ENCODE measurements at places on chromosomes 16 and 17.

DNA sequence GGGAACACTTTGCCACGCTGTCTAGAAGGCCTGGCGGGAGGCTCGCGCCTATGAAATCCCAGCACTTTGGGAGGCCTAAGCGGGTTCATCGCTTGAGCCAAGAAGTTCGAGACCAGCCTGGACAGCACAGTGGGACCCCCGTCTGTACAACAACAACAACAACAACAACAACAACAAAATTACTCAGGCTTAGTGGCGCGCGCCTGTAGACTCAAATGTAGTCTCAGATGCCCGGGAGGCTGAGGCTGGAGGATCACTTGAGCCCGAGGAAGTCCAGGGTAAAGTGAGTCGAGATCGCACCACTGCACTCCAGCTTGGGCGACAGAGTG is 297 bp upstream of the SLFN13 start:
- DNase-seq = no peak

DNA sequence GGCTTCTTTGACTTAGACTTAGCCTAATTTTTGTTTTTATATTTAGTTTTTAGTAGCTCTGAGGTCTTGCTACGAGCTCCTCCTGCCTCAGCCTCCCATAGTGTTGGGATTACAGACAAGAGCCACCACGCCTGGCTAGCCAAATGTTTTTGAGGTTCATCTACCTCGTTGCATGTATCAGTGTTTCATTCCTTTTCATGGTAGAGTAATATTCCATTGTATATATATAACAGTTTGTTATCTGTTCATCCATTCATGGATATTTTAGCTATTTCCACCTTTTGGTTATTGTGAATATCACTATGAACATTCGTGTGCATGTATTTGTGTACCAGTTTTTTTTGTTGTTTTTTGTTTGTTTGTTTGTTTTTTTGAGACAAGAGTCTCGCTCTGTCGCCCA is 12.2 kb downstream of the NOL11 start:
- DNase-seq = no peak

GRCh38 chr16:5758281-5758680 is 660.7 kb upstream of the EEF2KMT start:
- DNase-seq = no peak

DNA sequence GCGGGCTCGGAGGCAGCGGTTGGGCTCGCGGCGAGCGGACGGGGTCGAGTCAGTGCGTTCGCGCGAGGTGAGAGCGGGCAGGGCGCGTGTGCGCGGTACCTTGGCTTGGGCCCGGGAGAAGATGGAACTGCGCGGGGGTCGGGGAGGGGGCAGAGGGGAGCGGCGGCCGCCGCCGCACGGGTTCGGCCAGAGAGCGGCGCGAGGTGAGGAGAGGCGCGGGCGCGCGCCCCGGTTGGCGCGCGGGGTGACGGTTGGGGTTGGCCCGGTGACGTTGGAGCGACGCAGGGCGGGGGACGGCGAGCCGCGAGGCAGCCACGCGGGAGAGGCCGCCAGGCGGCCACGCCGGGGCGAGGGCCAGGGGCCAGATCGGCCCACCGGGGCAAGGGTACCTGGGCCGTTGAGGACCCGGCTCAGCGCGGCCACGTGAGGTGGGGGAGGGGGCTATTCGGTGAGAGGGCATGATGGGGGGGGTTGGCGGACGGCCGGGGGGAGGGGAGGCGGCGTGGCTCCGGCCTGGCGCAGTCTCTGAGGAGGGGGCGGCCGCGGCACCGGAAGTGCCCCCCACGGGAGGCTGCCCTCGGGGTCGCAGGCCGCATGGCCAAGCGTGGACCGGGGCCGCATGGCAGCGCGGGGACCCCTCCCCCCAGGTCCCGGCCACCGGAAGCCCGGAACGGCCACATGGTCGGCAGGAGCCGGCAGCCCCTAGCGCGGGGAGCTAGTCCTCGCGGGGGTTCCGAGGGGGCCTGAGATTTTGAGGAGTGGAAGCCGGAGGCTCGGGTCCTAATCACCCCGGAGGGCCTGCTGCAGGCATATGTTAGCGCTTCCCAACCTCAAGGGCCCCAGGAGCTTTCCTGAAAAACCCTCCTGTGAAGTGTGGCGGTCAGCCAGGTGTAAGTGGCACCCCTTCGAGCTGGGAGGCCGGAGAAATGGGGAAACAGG is 527 bp downstream of the EIF5A start:
- DNase-seq = peak; percentile 39

- peak; percentile 69 for DNase-seq
Measured at GRCh38 chr16:68064791-68065365, 20.3 kb upstream of the NFATC3 start.

DNA sequence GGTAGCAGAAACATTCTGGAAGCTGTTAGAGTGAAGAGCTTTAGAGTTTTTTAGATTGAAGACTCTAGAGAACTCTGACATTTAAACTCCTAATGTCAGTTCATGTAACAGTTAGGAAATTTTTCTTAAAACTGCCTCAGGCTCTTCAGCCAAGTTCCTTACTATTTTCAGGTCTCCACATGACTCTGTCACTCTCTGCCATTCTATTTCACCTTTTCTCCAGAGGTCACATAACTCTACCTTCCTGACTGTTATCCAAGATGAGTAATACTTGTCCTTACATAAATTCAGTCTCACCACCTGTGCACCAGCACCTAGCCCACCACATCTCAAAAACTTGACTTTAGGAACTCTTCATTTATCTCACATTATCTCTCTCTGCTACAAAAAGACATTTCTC is 347.1 kb upstream of the CA10 start:
- DNase-seq = no peak

- DNase-seq = no peak
Measured at GRCh38 chr16:66245072-66245471, 121.4 kb upstream of the CDH5 start.

DNA sequence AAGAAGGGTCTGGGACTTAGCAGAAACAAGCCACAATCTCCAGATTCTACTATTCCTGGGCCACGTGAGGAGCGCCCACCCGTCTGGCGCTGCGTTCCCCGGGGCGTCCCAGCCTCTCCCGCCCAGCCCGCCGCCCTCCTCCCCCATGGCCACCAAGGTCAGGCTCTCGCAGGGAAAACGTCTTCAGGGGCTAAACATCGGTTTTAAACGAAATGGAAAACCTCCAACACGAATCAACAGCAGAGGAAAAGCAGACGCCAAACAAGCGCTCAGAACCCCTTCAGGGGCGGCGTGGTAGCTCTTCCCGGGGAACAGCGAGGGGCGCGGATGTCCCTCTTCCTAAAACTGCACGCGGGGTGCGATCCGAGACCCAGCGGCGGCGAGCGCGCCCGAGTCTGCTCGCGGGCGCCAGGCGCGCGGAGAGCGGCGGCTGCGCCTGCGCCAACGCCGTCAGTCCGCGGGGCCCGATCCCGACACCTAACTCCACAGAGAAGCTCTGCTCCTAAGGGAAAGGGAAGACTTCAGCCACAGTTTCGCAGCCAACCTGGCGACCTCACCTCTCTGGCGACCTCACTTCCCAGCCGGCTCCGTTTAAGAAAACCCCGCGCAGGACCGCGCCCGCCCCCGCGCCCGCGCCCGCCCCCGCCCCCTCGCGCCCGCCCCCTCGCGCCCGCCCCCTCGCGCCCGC is 505 bp upstream of the COG1 start:
- DNase-seq = peak; percentile 74

DNA sequence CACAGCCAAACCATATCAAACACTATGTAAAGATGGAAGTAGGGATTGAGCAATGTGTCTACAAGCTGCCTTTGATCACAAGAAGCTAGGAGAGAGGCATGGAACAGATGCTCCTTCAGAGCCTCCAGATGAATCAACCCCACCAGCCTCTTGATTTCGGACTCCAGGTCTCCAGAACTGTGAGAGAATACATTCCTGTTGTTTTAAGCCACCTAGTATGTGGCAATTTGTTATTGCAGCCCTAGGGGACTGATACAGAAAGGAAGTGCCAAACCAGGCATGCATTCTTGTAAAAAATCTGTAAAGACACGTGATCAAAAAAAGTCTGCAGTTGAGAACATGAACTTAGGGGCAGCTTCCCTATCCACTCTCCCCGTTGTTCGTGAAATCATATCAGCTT is 91.1 kb downstream of the C17orf67 start:
- peak; percentile 37 for DNase-seq

DNA sequence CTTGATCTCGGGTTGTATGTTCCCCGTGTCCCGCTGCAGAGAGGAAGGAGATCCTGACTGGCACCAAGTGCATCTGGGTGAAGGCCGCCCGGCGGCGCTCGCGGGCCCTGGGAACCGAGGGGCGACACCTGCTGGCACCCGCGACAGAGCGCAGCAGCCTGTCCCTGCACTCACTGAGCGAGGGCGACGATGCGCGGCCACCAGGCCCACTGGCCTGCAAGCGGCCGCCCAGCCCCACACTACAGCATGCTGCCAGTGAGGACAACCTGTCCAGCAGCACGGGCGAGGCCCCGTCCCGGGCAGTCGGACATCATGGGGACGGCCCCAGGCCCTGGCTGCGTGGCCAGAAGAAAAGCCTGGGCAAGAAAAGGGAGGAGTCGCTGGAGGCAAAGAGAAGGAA is 7.5 kb downstream of the BTBD17 start:
- DNase-seq = no peak

DNA sequence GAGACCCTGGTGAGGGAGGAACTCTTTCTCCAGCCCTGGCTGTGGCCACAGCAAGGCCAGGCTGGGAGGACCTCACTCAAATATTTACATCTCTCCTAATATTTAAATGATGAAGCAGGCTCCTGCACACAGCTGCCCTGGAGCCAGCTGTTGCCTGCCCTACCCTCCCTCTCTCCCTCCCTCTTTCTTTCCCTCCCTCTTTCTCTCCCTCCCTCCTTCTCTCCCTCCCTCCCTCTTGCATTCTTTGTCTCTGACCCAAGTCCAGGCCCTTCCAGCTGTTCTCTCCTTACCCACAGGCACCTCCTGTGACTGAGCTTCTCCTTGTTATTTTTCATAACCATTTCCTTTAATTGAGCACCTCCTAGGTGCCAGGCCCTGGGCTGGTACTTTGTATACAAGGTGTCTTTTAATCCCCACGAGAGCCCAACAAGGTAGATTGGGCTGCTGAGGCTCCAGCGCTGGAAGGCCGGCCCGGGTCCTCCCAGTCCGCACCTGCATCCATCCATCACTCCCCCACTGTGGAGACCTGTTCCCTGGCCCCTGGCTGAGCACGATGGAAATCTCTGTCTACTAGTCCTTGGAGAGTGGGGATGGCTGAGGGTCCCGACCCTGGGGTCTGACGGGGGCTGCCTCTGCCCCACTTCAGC is 242.3 kb downstream of the SEC14L1 start:
- DNase-seq = peak; percentile 70

GRCh38 chr16:17329391-17329790 is 141.4 kb downstream of the XYLT1 start:
- DNase-seq = no peak

DNA sequence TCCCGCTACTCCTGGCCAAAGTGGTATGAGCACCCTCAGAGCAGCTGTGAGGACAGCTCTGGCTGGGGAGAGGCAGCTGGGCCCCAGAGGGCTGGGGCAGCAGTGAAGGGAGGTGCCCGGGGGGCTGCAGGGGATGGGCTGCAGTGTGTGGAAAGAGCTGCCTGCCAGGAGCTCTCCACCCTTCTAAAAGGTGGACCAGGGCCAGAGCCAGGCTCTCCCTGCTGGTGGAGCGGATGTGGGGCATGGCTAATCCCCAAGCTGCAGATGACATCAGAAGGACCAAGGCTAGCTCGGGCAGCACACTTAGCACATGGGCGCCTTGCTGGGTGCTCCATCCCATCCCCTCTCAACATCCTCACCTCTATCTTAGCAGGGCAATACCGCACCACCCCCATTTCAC is 103.1 kb downstream of the SDK2 start:
- peak; percentile 3 for DNase-seq

DNA sequence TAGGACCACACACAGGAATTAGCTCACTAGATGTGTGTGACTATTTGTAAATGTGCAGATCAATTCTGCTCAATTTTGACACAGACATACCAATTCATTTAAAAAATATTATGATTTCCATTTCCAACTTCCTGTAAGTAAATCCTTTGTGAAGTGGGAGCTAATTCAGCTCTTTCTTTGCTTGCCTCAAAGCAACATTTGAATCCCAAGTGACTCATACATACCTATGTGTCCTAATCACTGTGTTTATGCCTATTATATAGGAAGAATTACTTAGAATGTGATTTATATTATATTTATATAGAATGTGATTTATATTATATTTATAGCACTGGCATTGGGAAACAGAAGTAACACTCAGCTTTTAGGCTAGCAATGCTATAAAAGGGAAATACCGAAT is 195.9 kb upstream of the C17orf78 start:
- DNase-seq = peak; percentile 49

- DNase-seq = peak; percentile 21
Measured at GRCh38 chr17:10224582-10225195, 26.3 kb upstream of the GAS7 start.

- peak; percentile 20 for DNase-seq
Measured at GRCh38 chr16:51440131-51440889, 289.2 kb upstream of the SALL1 start.

GRCh38 chr17:5675625-5676421 is 91.5 kb upstream of the NLRP1 start:
- DNase-seq = peak; percentile 12

DNA sequence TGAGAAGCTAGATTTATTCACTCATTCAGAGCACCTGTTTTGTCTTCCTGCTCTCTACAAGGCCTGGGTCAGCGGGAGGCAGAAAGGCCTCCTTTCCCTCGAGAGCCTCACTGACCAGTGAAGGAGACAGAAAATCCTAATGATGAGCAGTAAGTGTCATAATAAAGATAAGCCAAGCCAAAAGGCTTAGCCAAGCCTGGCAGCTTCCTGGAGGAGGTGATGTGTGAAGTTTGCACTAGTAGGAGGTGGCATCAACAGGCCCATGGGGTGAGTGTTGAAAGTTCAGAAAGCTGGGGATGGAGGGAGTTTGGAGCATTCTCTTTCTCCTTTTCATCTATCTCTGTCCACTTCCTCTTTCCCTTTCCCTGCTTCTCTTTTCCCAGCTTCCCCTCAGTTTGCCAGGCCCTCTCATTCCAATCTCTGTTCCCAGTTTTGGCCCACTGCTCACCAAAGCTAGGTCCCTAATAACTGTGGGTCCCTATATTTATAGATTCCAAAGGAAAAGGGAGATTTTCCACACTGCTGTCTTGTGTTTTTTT is 16.5 kb upstream of the SPNS3 start:
- no peak for DNase-seq

- DNase-seq = no peak
Measured at GRCh38 chr16:6356911-6357310, 975.7 kb upstream of the RBFOX1 start.

DNA sequence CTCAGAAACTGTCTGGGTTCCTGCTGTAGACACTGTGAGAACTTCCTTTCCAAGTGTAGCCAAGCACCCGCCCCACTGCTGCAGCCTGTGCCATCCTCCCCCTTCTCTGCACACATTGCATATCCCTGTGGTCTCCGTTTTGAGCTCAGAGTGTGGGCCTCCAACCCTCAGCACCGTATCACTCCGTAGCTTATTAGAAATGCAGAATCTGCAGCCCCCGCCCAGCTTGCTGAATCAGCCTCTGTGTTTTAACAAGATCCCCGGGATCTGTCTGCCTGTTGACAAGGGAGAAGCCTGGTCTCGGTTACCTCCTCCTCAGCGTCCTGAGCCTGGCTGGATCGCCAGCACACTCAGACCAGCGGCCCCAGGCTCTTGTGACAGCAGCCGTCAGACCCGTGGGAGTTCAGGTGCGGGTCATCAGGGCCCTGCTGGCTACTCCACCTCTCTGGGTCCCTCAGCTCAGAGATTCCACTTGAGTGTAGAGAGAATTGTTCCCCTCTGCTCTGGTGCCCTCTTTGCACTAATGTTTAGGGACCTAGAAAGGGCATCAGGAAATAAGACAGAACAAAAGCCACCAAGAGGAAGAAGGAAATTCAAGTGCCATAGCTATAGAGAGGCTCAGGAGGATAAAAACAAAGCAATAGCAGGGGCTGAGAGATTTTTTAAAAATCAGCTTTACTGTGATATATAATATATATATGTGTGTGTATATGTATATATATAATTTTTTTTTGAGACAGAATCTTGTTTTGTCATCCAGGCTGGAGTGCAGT is 92.3 kb downstream of the PITPNC1 start:
- no peak for DNase-seq

All from AG10803 (cell line).